NCI-H2029 (cell line): ENCODE measurements at places on chromosomes 12 and 14.

DNA sequence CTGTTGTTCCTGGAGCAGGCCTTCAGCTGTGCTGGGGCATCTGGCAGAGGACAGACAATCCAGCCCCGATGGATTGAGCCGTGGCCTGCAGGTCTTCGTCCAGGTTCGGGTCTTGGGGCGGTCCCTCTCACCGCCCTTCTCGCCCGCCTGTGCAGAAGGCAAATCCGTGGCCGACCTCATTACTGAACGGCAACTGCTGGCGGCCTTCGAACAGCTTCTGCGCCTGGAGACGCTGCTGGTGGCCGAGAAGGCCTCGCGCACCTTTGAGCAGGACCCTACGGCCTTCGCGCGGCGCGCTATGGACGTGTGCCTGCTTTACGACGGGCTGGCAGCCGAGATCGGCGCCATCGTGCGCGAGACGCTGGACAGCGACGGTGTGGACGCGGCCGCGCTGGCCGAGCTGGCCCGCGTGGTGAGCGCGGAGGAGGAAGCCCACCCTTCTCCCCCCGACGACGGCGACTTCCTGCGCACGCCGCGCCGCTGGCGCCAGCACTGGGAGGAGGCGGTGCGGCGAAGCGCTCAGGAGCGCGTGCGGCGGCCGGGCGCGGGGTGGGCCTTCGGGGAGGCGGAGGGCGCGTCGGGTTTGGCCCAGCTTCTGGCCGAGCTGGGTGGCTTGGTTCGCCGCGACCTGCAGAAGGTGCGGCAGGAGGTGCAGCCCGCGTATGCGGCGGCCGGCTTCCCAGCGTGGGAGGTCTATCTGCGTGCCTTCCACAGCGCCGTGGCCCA, 7.6 kb downstream of the EXOC3L4 start:
- no peak for DNase-seq

DNA sequence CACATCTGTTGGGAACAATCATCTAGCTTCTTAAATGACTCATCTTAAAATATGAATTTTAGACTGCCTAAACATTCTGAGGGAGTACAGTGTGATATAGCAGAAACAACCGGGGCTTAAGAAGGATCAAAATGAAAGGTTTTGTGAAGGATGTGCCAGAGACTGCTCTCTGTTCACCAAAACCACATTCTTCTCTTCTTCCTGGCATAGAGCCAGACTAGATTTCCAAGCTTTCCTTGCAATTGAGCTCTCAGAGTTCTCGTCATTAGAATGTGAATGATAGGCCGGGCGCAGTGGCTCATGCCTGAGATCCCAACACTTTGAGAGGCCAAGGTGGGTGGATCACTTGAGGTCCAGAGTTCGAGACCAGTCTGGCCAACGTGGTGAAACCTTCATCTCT, 94.5 kb downstream of the LRRIQ1 start:
- no peak for DNase-seq

DNA sequence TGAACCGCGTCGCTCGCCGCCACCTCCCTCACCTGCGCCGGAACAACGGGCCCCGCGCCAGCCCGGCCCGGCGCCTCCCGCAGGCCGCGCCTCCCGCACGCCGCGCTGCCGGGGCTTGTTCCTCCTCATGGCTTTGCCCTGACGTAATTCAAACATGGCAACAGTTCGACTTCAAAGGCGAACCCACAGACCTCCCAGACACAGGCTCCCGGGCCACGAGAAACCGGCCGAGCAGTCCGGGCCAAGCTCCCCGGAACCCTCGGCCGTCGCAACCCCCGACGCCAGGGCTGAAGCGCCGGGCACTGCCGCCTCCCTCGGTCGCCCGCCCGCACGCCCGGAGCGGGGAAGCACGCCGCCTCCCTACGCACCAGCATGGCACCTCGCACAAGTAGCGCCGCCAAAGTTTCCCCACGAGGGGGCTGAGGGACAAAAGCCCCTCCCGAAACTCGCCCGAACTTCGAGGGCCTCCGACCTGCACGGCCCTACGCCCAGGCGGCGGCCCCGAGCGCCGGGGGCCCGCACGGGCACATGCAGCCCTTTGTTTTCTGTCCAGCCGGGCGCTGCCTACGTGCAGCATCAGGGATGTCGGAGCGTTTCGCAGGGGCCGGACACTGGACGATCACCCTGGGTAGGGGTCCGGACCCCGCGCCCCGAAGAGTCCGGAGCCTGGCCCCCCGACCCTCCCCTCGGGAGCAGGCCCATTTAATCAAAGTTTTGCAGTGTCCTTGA, 1.7 kb downstream of the SINHCAF start:
- DNase-seq = peak; percentile 74

GRCh38 chr12:128807161-128807724, 16.5 kb downstream of the SLC15A4 start:
- no peak for DNase-seq

DNA sequence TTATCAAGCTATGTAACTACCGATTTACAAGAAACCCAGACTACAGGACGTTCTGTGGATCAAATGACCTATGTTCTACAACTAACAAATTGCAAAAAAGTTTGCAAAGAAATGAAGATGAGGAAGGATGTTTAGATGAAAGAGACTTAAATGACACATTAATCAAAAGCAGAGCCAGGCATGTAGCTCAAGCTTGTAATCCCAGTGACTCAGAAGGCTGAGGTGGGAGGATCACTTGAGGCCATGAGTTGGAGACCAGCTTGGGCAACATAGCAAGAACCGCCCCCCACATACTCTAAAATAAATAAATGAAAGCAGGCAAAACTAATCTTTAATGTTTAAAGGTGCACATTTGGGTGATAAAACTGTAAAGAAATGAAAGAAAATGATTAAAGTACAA, 331.9 kb downstream of the BTG1 start:
- DNase-seq = no peak

DNA sequence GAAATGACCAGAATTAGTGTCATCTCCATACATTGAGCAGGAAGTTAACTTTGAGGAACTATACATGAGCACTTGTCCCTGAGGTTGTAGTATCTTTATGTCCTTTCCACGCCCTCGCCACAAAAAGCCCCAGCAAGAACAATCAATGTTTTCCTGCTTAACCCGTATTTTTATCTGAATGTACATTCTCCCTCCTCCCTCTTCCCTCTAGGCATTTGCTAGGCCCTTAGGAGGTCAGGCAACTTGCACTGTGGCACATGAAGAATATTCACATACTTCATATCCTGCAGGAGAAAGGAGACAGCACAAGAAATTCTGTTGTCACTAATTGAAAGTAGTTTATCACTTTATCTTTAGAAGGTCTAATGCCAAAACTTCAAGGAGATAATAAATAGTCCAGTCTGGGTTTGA, 18.1 kb upstream of the DUSP6 start:
- no peak for DNase-seq

GRCh38 chr14:51069055-51069454, 25.9 kb downstream of the TRIM9 start:
- no peak for DNase-seq
